Non-pigmented ciliary epithelial cell (primary cell): ENCODE measurements at places on chromosomes 4 and X.

GRCh38 chrX:154373340-154374306 is 811 bp downstream of the FLNA start:
- no peak for DNase-seq

- no peak for DNase-seq
Observed at GRCh38 chr4:102139932-102140331, 205.3 kb downstream of the SLC39A8 start.

DNA sequence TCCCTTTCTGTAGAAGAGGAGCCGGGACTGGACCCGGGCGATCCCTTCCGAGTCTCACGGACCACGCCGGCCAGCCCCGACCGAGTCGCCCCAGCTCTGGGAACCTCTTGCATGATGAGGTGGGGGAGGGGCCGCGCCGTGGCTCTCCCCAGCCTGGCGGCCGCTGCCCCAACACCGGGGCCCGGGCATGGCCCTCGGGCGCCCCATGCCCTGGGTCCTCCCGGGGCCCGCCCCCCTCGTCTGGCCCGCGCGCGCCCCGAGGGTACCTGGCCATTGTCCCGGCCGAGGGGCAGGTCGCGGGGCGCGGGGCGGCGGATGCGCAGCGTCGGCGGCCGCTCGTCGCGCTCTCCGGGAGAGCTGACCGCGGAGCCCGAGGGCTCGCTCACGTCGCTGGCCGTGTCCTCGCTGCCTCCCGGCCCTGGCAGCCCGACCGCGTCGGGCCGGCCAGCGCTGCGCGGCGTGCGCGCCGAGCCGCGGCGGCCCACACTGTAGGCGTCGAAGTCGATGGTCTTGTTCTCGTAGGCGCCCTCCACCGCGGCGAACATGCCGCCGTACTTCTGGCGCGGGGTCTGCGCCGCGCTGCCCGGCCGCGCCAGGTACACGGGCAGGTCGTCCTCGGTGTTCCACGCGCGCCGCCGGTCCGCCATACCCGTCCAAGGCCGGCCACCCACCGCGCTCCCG is 423 bp downstream of the CRMP1 start:
- no peak for DNase-seq

GRCh38 chr4:140095694-140096482 is 58.1 kb downstream of the MAML3 start:
- peak; percentile 98 for DNase-seq

DNA sequence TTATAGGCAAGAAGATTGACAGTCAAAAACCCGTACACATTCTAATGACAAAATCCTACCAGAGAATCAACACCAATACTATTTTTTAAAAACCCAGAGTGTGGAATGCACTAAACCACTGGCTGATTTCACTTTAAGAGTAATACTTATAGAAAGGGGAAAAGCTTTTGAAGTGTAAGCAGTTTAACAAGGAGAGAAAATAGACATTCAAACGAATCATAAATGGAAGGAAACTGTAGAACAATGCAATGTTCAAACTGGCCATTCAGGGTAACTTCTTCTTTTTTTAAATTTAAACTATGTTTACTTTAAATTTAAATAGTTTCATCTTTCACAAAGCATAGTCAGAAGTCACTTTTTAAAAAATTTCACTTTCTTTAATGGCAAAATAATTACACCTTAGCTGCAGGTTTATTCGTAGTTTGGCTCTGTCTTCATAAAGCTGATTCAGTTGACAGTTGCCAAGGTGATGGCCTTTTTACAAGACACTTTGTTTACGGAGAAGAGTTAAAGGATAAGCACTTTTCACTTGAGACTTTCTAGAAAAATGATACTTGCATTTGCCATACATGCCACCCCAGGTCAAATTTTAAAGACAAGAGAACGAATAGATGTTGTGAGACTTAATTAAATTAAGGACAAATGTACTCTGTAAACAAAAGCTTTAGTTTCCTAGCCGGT is 82.4 kb upstream of the KLF3 start:
- DNase-seq, result no peak

DNA sequence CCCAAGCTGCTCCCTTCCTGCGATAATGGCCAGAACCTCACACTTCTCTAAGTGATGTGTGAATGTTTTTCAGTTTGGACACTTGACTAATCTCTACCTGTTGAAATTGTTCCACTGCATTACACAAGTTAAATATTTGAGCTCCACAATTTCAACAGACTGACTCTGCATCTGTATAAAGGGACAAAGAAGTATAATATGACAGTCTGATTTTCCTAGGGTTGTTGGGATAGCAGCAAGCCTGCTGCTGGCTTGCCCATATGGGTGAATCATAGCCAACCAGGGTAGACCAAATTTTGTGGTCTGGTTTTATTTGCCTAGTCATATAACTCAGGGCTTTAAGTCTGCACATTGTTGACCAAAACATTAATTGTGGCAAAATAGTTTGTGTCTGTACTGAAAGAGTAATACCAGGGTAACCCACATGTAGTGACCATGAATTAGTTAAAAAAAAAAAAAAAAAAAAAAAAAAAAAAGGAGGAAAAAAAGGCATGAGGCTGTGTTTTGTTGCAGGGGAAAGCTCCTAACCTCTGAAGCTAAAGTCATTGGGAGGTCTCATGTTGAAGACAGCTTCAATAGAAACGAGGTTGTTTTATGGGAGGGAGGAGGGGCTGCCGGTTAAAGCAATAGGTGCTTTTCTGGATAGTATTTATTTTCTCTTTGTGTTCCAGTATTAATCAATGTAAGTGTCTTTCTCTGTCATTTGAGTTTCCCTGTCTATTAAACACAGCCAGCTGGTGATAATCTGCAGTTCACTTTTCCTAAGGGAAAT is 534.2 kb downstream of the RAB28 start:
- DNase-seq, result no peak

DNA sequence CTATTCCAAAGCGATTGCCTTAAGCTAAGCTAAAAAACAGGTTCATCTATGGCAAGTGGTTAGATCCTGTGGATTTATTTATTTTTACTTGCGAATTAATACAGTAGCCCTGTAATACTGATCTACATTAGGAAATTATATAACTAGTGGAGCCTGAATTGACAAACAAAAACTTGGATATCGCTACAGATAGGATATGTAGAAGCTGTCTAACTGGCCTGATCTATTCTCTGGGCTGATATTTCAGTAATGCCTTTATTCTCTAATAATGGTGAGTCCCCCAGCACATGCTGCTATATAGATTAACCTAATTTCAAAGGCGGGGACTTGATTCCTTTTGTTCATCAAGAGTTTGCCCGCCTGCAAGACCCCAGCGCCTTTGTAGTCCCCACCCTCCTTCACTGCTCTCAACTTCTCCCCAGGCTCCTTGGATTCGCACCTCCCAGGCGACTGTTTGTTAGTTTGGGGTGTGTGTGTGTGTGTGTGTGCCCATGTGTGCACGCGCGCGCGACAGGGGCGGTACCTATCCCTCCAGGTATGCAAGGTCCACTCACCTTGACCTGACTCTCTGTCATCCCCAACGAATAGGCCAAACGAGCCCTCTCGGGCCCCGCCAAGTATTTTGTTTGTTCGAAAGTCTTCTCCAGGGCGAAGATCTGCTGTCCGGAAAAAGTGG is 3.8 kb downstream of the NKX6-1 start:
- no peak for DNase-seq

- DNase-seq, result no peak
Observed at GRCh38 chr4:183515411-183515810, 10.6 kb downstream of the ING2 start.

GRCh38 chr4:2842687-2843262 is 869 bp upstream of the ADD1 start:
- DNase-seq, result no peak

- no peak for DNase-seq
Observed at GRCh38 chr4:168883513-168883912, 126.5 kb downstream of the CBR4 start.

- DNase-seq, result no peak
Observed at GRCh38 chr4:138775489-138775888, 240.1 kb upstream of the NOCT start.

DNA sequence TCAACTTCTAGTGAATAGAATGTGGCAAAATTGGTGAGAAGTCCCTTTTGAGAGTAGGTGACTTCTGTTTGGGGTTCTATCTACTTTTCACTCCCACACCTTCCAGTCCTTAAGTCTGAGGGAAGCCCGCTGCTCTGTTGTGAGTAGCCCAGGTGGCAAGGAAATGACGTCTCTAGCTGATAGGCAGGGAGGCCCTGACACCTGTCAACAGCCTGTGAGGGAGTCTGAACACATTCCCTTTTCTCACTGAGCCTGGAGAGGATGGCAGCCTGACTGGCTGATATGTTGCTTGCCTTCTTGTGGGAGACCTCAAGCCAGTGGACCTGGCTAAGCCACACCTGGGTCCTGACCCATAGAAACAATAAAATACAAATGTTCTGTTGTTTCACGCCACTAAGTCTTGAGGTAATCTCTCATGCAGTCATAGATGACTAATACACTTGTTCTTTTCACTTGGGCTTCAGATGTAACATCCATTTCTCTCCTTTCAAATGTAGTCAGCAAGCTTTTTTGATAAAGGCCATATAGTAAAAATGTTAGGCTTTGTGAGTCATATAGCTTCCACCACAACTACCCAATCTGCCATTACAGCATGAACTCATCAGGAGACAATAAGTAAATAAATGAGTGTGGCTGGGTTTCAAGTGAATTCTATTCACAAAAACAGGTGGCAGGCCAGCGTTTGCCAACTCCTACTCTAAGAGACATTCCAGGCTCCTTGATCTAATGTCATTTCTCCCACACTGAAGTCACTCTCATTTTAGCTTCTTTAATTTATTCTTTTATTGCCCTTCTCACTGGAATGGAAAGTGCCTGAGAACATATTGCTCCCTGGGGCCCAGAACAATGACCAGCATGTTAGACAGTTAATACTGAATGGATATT is 265.1 kb upstream of the MAD2L1 start:
- DNase-seq, result peak; percentile 14

- no peak for DNase-seq
Observed at GRCh38 chrX:11206716-11207115, 86.5 kb upstream of the AMELX start.

GRCh38 chr4:55395218-55395528 is 584 bp upstream of the TMEM165 start:
- no peak for DNase-seq

- DNase-seq, result no peak
Observed at GRCh38 chr4:52600275-52600674, 58.8 kb downstream of the USP46 start.

GRCh38 chr4:184961660-184962059 is 56.6 kb upstream of the HELT start:
- DNase-seq, result no peak

DNA sequence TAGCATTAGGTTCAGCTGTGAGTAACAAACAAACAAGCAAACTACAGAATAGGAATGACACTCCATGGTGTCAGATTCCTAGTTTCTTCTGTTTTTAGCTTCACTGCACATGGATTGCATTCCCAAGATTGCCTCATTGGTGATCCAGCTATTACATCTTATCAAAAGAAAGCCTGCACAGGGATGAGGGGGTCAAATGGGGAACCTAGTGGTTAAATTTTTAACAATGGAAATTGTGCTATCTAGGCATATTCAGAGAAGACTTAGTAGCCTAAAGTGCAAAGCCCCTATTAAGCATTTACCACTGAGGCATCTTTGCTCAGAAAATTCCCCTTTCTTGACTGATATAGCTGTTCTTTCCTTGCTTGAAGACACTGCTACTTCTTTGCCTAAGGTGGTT is 3.9 kb upstream of the TTC29 start:
- no peak for DNase-seq

GRCh38 chrX:110004731-110005369 is 1.9 kb downstream of the TMEM164 start:
- no peak for DNase-seq

GRCh38 chrX:135596495-135596894 is 76.0 kb downstream of the INTS6L start:
- DNase-seq, result no peak

- peak; percentile 3 for DNase-seq
Observed at GRCh38 chr4:133320576-133321170, 171.6 kb downstream of the PCDH10 start.

- DNase-seq, result no peak
Observed at GRCh38 chr4:137025484-137026059, 506.7 kb downstream of the PCDH18 start.

DNA sequence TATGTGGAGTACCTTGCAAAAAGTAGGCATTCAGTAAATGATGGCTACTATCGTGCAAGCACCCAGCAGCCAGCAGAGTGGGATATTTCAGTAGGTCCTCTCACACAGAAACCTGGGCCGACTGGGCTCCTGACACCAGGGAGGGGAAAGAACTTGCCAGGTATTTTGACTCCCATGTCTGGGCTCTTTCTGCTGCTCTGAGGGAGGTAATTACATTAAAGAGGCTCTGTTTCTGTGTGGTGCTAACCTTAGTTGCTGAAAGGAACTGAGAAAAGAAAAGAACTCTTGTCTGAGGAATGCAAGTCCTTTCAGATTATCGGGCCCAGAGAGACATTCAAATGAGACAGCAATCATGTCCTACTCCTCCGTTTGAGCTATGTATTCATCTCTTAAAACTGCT is 175.8 kb upstream of the MTMR8 start:
- no peak for DNase-seq

DNA sequence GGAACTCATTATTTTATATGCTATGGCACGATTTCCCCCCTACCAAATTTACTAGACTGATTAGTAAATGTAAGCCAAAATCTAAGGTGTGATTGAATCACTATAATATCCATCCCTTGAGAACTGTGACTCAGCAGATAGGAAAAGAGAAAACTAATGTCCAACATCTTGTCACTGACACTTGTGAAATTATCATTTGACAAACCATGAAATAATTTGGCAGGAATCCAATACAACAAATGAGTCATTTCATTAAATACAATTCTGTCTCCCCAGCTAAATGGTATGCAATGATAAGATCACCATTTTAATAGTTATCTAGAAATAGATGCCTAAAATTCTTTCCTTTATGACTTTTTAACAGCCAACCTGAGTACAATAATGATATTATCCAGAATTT is 462.3 kb downstream of the DMD start:
- DNase-seq, result no peak

GRCh38 chr4:61223385-61223784 is 23.3 kb downstream of the ADGRL3 start:
- DNase-seq, result no peak

DNA sequence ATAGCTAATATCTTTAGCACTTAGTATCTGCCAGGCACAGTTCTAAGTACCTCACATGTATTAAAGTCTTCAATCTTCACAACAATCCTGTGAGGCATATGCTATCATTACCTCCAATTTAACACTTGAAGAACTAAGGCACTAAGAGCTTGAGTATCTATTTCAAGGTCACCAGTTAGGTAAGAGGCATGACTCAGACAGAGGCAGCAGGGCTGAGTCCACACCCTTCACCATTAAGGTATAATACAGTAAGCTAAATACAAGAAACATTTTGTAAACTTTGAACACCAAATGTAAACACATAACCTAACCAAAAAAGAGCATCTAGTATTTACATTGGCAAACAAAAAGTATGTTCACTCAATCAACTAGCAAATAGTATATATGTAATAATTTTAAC is 1410.9 kb downstream of the PCDH18 start:
- DNase-seq, result no peak

GRCh38 chr4:73831569-73831968 is 4.9 kb upstream of the CXCL6 start:
- DNase-seq, result no peak
